ENCODE measurements at places on chromosomes 1 and 21. TPM values are rescaled to one million over a fixed set of nuclear protein-coding genes. Genes with fewer than 3 reads are reported as not detected.

DNA sequence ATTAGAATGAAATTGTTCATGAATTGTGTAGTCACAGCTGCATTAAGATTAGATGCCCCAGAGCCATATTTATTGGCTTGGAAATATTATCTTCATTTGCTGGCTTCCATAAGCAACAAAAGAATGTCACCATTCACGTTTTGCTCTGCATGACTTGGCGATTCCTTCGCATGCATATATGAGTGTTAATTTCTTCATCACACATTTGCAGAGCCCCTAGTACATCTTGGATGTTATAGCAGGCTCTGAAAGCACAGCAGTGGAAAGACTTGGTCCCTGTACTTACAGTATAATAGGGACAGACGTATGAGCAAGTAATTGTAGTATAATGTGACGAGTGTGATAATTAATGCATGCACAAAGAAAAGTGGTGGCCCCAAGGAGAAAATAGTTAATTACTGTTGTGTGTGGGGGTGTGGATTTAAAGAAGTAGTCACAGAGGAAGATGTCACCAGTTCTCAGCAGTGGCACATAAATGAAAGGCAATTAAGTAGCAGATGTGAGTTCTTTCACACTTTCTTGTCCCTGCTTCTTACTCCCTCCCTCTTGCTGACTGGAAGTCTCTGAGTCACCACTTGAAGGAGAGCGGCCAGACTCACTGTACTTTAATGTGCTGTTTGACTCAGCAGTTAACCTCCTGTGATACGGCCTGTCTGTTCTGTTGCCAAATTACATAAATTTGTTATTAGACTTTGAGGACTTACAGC lies 21.0 kb downstream of the S100A10 start:
- DNase-seq: no peak

DNA sequence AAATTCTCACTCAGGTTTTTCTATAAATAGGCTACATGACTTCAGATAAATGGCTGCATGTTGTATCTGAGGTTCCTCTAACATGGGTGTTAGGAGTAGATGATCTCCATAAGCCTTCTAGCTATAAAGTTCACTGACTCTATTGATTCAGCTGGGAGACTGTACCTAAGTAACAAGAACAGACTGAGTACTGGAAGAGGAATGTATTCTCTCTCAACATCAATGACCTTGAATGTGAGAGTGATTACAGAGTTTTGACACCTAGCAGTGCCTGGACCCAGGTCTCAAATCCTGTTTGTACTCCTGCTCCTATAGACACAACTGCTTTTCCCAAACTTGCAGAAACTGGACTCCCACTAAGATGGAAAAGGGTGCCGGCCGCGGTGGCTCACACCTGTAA lies 8.6 kb upstream of the SLC19A2 start:
- no peak for DNase-seq

- DNase-seq: no peak
Observed at GRCh38 chr1:153253693-153254092, 5.8 kb upstream of the LORICRIN start.

DNA sequence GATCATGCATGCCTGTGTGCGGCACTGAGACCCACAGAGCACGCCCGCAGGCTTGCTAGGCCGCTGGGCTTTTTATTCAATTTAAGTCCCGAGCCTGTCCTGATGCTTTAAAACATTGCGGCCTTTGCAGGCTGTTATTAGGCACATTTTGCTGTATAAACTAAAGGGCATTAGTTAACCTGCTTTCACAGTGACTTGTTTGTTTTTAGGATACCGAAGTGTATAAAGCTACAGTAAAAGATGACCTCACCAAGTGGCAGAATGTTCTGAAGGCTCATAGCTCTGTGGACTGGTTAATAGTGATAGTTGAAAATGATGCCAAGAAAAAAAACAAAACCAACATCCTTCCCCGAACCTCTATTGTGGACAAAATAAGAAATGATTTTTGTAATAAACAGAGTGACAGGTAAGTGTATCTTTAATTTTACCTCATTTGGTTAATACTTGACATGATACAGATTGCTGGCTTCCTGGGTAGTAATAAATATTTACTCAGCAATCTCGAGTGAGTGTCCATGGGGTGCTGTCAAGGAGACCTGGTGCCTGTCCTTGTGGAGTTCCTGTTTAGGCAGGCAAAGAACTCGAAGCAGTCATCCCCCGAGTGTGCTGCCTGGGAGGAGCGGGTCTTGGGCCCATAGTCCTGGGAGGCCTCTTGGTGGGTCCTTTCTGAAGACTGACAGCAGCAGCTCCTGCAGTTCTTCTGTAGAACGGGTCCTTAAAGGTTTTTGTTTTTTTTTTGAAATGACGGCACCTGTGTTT lies 40.1 kb downstream of the TRAPPC10 start:
- DNase-seq: no peak

- no peak for DNase-seq
Observed at GRCh38 chr1:75795703-75796193, 934 bp upstream of the MSH4 start.

The NPPB gene
- not detected for total RNA-seq

GRCh38 chr21:41008974-41009373 lies 159.0 kb upstream of the BACE2 start:
- DNase-seq: no peak
